Neural progenitor cell (in vitro differentiated cells): ENCODE measurements at places on chromosomes 12 and 14.

DNA sequence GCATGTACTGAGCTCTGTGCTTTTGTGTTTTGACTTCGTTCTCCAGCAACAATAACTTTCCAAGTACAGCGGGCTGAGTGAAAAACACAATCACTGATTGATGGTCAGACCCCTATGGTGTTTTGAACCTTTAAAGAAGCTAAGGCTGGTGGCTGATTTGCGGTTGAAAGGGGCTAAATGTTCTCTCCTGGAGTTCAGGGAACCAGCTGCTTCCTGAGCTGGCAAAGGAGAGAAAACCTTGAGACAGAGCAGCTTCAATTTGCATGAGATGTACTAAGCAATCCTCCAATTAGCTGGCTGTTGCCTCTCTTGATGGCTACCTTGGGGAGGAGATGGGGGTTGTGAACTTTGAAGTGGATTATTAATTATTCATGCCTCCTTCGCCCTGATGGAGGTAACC lies 546.7 kb upstream of the SEL1L start:
- DNase-seq: peak; percentile 62

DNA sequence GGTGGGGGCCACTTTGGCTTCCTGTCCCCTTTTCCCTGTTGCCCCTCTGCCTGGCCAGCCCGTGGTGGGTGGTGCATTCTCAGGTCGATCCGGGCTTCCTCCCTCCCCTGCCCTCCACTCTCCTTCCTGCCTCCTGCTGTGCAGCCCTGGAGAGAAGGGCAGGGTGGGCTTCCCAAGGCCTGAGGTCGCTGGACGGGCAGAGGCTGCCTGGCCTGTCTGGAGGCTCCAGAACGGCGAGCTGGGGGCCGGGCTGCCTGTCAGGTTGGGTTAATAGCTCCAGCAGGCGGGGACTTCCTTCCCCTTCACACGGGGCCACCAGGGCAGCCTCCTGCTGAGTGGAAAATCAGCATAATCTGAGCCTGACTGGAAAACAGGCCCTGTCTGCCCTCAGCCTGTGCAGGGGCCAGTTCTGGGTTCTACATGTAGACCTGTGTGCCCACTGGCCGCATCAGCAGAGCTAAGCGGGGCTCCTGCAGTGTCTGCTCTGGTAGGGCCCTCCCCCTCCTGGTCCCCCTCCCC lies 11.3 kb downstream of the KIF26A start:
- peak; percentile 87 for DNase-seq

- DNase-seq: no peak
Measured at GRCh38 chr12:108320507-108321293, 18.4 kb downstream of the CMKLR1 start.

- no peak for DNase-seq
Measured at GRCh38 chr12:91902860-91903683, 242.6 kb downstream of the BTG1 start.

DNA sequence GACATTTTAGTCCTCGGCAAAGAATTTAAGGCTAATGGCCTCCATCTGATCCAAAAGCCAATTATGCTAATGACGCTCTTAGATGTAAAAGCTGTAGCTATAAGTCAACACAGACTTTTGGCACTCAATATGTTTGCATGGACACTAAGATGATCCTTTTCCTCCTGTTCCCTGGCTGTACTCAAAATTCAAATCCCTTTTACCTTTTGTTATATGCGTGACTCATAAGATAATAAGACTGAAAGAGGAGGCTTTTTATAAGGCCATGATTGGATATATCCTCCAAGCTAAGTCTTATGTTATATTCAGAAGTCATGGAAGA lies 89.8 kb downstream of the PDZRN4 start:
- no peak for DNase-seq

- DNase-seq: no peak
Measured at GRCh38 chr14:42112108-42112507, 505.4 kb downstream of the LRFN5 start.

- no peak for DNase-seq
Measured at GRCh38 chr14:80521456-80521855, 310.2 kb upstream of the DIO2 start.

DNA sequence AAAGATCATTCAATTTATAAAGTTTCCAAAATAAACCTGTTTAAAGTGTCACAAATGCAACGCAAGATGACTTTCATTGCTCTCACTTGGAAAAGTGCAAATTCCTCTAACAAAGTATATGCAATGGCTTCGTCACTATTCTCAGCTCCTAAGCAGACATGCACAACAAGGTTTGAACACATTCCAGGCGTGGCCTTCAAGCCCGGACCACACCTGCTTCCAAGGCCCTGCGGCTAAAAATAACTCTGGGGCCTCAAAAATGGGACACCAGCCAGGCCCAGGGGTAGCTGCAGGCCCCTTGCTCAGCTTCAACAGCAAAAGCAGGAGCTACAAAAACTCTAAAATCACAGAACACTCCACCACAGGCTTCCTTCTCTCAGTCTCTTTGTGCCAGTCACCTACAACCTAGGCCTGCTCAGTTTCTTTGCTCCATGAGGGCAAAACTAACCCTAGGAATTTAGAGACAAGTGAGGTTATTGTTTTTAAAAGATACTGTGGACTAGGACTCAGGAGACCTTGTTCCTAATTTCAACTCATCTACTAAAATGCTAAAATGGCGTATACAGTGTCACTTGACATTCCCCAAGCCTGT lies 29.3 kb downstream of the DUSP16 start:
- DNase-seq: no peak

DNA sequence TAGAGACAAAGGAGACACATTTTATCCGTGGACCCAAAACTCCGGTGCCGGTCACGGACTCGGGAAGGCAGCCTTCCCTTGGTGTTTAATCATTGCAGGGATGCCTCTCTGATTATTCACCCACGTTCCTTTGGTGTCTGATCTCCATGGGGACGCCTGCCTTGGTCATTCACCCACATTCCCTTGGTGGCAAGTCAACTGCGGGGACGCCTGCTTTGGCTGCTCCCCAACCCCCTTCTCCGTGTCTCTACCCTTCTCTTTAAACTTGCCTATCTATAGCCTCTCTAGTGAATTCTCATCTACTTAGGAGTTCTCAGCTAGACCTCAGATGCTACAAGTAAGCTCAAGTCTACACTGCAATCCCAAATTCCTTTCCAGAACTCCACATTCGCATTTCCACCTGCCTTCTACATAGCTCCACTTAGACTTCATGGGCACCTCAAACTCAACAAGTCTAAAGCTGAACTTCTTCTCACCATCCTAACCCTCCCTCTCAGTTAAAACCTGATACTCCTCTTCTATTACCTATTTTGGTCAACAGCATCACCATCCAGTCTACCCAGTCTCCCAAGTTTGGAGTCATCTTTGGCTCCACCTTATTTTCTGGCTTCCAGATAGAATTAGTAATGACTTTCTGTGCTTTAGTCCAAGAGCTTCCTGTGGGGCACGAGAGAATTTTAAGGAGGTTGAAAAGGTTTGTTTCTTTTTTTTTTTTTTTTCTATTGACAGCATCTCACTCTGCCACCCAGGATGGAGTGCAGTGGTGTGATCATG lies 14.4 kb downstream of the SPTLC2 start:
- DNase-seq: no peak

DNA sequence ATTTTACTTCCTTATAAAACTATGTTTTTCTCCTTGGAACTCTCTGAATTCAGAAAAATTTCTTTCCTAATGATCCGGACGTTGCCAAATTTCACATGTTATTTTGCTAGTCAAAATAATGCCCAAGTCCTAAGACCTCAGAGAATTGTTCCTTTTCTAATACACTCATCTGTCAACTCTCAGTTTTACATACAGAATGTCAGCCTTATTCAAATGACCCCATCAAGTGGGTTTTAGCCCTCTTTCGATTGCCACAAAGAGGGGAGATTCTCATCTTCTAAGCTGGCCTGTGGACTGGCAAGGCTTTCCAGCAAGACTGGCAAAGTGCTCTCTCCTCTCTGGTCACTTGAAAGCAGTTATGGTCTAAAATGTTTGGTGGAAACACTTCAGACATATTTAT lies 99.3 kb upstream of the GPHB5 start:
- no peak for DNase-seq

DNA sequence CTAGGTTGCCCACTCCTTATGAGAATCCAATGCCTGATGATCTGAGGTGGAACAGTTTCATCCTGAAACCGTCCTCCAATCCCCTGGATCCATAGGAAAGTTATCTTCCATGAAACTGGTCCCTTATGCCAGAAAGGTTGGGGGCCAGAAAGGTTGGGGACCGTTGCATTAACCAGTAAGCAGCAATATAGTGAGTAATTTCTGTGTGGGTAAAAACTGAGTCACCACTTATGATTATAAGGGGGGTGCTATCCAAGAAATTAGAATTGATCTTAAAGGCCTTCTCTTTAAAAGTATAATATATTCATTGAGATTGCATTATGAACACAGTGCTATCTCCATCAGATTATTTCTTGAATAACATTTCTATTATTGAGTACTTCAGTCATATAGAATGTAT lies 97.2 kb downstream of the PCNX1 start:
- no peak for DNase-seq

GRCh38 chr12:58368001-58368400 lies 426.6 kb downstream of the ATP23 start:
- no peak for DNase-seq
